ENCODE measurements at places on chromosomes 6 and 20.
A peak's percentile ranks its signal among the peaks of the same experiment; 100 is the strongest.

DNA sequence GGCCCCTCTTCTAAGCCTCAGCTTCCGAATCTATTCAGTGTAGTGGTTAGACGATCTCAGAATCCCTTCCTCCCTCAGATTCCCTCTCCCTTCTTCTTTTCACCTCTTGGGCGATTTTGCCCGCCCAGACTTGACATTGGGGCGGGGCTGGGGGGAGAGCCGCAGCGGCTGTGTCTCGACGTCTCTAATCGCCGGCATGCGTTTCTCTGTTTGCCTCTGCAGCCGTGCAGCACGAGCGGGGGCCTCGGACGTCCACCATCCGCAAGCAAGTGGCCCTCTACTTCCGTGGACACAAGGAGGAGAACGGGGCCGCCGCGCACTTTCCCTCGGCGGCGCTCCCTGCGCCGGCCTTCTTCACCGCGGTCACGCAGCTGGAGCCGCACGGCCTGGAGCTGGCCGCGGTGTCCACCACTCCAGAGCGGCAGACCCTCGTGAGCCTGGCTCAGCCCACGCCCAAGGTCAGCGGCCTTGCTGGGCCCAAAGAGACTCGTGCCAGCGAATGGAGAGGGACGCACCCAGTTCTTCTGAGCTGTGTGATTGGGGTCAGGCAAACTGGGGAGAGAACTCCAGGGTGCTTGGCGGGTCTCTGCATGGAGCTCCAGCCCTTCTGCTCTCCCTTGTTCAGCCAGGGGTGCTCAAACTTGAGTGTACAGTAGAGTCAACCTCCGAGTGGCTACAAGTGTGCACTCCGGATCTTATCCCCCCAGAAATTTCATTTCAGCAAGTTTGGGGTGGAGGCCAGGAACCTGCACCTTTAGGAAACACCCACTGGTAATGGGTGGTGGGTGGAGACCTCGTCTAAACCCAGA, 10.7 kb downstream of the NR2E1 start:
- no peak for DNase-seq

DNA sequence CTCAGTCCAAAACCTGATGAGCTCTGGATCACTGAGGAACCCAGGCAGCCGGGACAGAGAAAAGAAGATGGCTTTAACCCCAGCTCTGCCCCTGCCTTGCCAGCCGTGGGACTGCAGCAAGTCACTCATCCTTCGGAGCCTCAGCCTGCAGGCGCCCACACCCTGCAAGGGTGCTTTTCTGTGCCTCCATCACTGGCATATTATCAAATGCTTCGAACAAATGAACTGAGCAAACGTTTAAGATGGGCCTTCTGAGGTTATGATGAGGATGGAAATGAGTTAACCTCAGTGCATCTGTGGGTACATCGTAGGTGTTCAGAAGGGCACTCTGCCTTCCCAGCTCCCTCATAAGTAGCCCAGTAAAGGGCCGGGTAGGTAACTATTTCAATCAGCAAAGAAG, 79.0 kb downstream of the NFATC2 start:
- no peak for DNase-seq

- no peak for DNase-seq
Measured at GRCh38 chr6:1110164-1110563, 201.7 kb upstream of the FOXQ1 start.

DNA sequence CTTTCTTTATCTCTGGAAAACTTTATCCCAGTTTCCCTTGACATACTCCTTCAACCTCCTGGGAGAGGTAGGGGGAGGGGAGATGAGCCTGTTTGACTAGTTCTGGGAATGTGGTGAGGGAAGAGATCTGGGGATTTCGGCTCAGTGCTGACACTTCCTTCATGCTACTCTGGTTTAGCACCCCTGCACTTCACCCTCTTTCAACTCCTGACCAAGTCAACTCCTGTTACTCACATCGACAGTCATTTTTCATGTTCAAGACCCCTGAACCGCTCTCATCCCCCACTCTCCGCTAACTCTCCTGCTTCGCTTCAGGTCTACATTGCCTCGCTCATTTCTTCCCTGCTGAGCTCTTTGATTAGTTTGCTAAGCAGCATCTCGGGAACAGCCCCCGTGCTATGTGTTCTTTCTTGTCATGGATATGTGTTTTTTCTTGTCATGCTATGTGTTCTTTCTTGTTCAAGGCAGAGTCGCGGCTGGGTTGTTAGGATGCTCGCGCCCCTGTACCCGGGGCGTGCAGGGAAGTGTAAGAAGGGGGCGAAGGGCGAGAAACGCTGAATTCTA, 16.6 kb upstream of the TRIM27 start:
- DNase-seq = peak; percentile 58

DNA sequence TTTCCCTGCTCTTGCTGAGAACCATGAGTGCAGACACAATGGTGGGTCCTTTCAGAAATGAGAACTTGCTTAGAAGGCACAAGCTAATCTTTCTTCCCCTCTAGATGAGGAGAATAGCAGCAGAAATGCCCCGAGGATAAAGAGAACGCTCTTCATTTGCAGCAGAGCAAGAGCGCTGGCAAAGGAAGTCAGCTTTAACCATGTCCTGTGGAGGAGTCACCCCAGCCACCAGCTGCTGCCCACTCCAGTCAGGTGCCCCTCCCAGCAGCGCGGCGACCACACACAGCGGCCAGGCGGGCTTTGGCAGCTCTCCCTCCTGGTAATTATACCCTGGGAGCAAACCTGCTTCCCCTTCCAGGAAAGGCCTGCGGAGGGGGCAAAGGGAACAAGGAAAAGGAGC, 42.4 kb upstream of the EMILIN3 start:
- no peak for DNase-seq

- DNase-seq = no peak
Measured at GRCh38 chr20:58612121-58612691, 38.9 kb upstream of the STX16 start.

- no peak for DNase-seq
Measured at GRCh38 chr6:132491881-132492280, 21.0 kb downstream of the STX7 start.

GRCh38 chr6:35874730-35875129, 46.2 kb downstream of the SRPK1 start:
- DNase-seq = no peak

- no peak for DNase-seq
Measured at GRCh38 chr20:63084563-63084927, 77.8 kb upstream of the BHLHE23 start.

GRCh38 chr6:46258249-46258648, 87.5 kb upstream of the ENPP5 start:
- no peak for DNase-seq

GRCh38 chr6:33696548-33697518, 14.7 kb downstream of the UQCC2 start:
- DNase-seq = peak; percentile 92

- no peak for DNase-seq
Measured at GRCh38 chr20:6921717-6922386, 154.4 kb downstream of the BMP2 start.

DNA sequence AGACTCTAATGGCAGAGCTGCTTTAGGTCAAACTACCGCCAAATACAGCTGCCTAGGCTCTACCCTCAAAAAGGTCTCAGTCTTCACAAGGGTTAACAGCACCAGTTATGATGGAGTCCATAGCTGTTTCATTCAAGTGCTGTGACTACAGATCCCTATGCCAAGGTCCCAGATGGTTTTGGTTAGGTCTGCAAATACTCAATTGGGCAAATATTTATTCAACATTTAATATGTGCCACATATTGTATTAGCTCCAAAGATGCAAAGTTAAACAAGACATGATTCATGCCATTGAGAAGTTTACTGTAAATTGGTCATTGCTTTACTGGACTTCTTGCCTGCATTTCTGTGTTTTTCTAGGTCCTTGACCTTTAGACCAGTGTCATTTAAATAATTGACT, 55.8 kb upstream of the TFAP2D start:
- no peak for DNase-seq

- no peak for DNase-seq
Measured at GRCh38 chr6:81890846-81891245, 138.4 kb upstream of the TENT5A start.
